ENCODE measurements at places on chromosomes 6 and 20.

- DNase-seq, result no peak
These were observed 78.3 kb downstream of the MAFB start for GRCh38 chr20:40610730-40611129.

- no peak for DNase-seq
These were observed 120.5 kb downstream of the NCOA3 start for GRCh38 chr20:47622118-47622665.

- DNase-seq, result no peak
These were observed 9.4 kb downstream of the SPDEF start for GRCh38 chr6:34546551-34547321.

- DNase-seq, result no peak
These were observed 91.7 kb upstream of the IYD start for GRCh38 chr6:150276937-150277742.

DNA sequence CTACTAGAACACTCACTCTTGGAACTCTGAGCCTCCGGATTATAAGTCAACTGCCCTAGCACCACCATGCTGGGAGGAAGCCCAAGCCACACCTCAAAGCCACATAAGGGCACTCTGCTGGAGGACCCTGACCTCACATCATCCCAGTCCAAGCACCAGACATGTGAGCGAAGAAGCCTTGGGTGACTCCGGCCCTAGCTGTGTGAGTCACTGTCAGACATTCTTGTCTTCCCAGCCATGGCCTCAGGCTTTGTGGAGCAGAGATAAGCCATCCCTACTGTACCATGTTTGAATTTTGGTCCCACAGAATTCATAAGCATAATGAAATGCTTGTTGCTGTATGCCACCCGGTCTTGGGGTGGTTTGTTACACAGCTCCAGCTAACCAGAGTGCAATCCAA is 247.7 kb downstream of the SOD2 start:
- no peak for DNase-seq

DNA sequence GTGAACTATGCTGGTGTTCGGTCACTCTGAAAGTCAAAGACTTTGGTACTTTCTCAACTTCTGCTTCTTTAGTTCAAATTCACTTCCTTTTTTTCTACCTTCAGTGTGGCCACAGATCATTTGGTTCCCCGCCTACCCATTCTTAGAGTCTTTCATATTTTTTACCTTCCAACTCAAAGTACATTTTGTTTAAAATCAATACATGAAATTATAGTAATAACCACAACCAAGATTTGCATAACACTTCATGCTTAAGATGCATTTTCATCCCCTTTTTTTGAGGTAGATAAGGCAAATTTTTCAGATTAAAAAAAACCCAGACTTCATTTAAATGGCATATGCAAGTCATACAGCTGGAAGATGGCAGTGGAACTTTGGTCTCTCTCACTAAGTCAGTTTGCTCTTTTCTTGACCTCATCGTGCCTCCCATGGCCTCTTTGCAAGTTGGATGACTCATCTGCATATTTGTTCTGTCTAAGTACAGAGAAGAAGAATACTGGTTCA is 11.9 kb upstream of the CNR1 start:
- no peak for DNase-seq

DNA sequence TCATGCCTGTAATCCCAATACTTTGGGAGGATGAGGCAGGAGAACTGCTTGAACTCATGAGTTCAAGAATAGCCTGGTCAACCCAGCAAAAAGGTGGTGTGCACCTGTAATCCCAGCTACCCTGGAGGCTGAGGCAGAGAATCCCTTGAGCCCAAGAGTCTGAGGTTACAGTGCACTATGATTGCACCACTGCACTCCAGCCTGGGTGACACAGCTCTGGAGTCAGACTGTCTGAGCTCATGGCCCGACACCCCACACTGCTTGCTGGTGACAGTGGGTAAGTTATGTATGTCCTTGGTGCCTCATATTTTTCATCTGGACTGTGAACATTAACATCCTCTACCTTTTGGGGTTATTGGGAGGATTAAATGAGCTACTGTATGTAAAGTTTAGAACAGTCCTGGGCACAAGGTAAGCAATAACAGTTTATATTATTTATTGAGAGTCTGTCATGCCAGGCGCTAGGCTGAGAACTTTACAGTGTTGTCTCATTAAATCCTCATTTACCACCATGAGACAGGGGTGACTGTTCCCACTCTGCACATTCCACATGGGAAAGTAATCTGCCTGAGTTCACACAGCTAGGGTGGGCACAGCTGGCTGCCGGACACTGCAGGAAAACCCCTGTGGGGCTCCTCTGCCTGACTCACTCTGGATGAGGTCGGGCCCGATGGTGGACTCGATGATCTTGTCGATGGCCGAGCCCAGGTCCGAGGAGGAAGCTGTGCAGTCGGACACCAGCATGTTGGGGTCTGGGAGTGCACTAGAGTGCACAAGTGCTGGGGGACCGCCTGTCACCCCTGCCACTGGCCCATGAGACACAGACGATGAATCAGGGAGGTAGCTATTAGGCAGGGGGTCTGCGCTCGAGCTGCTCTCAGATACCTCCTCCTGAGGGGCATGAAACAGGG is 2.9 kb downstream of the ZNF335 start:
- peak; percentile 83 for DNase-seq

GRCh38 chr20:62068997-62069396 is 3.3 kb upstream of the TAF4 start:
- DNase-seq, result no peak

- DNase-seq, result no peak
These were observed 6.8 kb upstream of the COMMD7 start for GRCh38 chr20:32749914-32750637.

DNA sequence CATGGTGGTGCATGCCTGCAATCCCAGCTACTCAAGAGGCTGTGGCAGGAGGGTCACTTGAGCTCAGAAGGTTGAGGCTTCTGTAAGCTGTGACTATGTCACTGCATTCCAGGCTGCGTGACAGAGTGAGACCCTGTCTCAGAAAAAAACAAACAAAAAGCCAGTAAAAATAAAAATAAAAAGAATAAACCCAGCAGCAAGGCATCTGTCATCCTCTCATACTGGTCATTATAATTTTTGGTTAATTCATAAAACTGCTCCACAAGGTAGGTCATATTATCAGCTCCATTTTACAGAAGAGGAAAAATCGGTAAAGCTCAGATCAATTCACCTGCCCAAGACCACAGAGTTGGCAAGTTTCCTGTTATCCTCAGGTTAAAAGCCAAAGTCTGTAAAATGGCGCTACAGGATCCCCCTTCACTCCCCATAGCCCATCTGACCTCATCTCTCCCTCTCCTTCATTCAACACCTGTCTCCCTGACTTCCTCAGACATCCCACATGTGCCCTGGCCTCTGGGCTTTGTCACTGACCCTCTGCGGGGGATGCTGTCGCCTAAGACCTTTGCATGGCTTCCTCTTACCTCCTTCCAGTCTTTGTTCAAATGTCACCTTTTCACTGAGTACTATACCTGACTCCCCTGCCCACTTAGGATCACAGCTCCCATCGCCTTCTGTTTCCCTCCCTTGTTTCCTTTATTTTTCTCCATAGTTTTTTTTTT is 213.2 kb upstream of the ZNF217 start:
- no peak for DNase-seq

DNA sequence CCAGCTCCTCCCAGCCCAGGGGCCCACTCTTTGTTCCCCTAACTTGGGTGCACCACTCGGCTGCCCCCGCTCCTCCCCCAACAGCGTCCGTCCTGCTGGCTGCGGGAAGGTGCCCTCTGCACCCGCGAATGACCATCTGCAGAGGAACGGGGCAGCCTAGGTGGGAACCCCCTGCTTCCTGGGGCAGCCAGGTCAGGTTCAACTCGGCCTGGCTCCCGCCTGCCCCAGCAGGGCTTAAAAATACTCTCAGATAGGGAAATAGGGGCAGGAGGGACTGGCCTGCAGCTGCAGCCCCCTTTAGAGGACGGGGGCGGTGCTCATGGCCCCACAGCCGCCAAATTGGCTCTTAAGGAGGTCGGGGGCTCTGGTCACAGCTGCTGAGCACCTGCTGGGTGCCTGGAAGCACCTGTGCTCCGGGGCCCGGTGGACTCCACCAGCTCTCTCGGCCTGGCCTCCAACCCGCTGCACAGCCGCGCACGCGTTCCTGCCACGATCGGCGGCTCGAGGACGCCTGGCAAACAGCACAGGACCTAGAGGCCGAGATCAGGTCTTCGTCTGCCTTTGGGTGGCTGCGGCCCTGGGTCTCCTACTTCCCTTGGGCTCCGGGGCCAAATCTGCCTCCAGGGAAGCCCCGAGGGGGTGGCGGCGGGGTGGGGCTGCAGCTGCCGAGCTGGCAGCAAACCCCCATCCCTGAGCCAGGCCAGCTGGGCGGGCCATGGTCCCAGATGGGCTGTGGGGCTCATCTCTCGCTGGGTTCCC is 700 bp upstream of the LAMA5 start:
- no peak for DNase-seq

DNA sequence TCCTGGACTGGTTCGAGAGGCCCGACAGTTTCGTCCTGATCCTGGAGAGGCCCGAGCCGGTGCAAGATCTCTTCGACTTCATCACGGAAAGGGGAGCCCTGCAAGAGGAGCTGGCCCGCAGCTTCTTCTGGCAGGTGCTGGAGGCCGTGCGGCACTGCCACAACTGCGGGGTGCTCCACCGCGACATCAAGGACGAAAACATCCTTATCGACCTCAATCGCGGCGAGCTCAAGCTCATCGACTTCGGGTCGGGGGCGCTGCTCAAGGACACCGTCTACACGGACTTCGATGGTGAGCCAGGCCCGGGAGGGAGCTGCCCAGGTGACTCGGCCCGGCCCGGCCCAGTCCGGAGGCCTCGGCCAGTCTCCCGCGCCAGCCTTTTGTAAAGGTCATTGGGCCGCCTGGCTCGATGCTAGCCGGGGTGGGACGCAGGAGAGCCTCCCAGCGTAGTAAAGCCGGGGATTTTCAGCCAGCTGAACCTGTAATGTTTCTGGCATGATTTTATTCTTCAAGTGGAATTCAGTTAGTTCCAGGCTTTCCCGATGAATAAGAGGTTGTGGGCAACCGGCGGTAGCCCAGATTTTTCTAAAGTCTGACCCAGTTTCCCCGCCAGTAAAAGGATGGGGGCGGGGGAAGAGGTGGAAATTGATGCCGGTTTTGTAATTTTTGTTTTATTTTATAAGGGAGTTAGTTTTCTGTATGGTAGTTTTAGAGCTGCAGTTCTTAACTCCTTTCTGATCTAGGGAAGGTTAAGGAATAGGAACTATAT is 1.4 kb downstream of the PIM1 start:
- DNase-seq, result peak; percentile 90

- no peak for DNase-seq
These were observed 42.6 kb downstream of the UQCC2 start for GRCh38 chr6:33668914-33669313.

- DNase-seq, result peak; percentile 93
These were observed 29.6 kb downstream of the RAMACL start for GRCh38 chr6:166556863-166557322.

GRCh38 chr6:127365874-127366273 is 22.5 kb upstream of the ECHDC1 start:
- DNase-seq, result no peak

GRCh38 chr6:20212392-20213111 is at the start of gene MBOAT1:
Gene MBOAT1 (minus strand): TSS chr6:20212469. CDS start chr6:20212234, 235 bp downstream.
- DNase-seq, result peak; percentile 97

Measured in posterior vena cava (tissue), 2 donors.